HT-29 (cell line): ENCODE measurements at places on chromosomes 16 and 17.

GRCh38 chr17:37818689-37819088 lies 73.8 kb upstream of the HNF1B start:
- DNase-seq: peak; percentile 66

DNA sequence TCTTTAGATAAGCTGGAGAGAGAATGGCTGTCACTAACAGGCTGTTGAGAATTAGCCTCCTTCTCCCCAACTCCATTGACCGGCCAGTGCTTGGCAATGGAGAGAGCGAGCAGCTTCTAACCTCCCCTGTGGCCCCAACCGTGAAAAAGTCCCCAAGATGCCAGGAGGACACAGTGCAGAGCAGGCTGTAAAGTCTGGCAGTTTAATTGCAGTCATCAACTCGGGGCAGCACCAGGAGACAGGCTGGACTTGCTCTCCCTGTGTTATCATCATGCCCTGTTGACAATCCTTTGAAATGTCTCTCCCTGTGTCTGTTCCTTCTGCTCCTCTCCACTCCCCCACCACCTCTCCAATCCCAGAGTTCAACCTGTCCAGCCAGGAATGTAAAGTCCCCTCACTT lies 705 bp upstream of the CDRT4 start:
- DNase-seq: no peak

GRCh38 chr17:9044772-9045463 lies 23.6 kb downstream of the NTN1 start:
- no peak for DNase-seq

- DNase-seq: no peak
These were observed 52.8 kb downstream of the GSG1L start for GRCh38 chr16:28010671-28011070.

GRCh38 chr17:19672009-19672750 lies 23.6 kb downstream of the ALDH3A2 start:
- peak; percentile 12 for DNase-seq

- no peak for DNase-seq
These were observed 29.6 kb upstream of the MAP3K14 start for GRCh38 chr17:45346216-45347015.

DNA sequence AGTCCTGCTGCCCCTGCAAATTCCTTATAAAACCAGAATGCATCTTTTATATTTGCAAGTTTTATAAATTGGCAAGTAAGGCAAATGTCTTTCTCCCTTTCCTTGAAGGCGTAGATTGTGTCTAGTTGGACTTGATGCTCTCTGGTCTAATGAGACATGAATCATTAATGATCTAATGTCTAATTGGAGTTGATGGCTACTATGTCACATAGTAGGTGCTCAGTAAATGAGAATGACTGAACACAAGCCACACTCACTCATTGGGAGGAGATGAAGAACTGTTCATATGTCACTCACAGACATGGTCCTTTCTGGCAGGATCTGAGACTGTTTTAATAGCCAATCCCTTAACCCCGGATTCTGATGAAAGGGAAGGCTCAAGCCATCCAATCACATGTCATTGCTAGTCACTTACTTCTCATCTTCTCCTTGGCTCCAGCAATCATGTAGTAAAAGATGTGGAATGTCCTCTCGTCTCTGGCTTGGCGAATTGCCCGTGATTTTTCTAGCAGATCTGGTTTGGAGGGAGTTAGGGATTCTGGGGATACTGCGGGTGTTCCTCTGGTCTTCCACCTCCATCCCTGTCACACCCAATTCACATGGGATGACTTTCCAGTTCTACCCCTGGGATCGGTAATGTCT lies 81.0 kb downstream of the MYH11 start:
- no peak for DNase-seq

- DNase-seq: no peak
These were observed 17.3 kb downstream of the DBNDD1 start for GRCh38 chr16:90001761-90002503.

GRCh38 chr17:40291281-40291664 lies 3.6 kb downstream of the CDC6 start:
- no peak for DNase-seq

DNA sequence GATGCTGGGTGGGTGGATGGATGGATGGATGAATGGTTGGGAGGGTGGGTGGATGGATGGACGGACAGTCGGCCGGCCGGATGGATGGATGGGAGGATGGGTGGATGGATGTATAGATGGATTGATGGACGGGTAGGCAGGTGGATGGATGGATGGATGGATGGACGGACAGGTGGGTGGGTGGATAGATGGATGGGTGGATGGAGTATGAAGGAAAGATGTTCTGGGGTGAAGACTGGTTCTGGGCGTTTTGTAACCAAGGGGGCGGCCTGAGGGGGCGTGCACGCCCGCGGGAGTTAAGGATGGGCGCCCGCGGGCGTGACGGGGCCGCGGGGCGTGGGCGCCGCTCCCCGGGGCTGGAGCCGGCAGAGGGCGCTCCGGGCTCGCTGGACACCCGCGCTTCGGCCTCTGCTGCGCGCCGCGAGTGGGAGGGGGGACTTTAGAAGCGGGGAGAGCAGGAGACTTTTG lies at the start of gene NECAB2:
Gene NECAB2, plus strand, starts transcription at position 407 of the 468 bp plus-strand sequence. CDS start 405 bp downstream, outside the sequence.
- DNase-seq: peak; percentile 27

- no peak for DNase-seq
These were observed 75.4 kb downstream of the LMF1 start for GRCh38 chr16:895371-895770.

DNA sequence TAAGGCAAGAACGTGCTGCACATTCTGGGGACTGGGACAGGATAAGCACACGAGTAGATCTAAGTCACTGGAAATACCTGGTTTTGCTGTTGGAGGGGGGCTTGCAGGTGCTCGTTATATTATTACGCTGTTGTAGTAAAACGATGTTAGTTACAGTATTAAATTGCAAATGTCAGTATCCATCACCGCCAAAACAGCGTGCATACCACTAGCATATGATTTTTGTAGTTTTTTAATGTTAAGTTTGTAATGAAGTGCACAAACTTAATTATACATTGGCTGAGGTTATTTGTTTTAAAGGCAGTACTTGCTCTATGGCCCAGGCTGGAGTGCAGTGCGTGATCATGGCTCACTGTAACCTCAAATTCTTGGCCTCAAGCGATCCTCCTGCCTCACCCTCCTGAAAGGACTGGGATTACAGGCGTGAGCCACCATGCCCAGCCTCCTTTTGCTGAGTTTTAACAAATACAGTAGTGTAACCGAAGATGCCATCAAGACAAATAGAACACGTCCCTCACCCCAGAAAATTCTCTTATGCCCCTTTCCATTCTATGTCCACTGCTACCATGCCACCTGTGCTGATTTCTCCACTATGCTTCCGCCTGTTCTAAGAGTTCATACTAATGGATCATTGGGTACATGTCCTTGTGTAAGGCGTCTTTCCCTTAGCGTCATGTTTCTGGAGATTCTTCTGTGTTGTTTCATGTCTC lies 20.7 kb upstream of the CSNK1D start:
- DNase-seq: no peak

GRCh38 chr17:73069841-73070240 lies 22.6 kb downstream of the SLC39A11 start:
- no peak for DNase-seq

GRCh38 chr16:30567160-30567990 lies 4.1 kb downstream of the ZNF688 start:
- DNase-seq: no peak

- no peak for DNase-seq
These were observed 21.0 kb upstream of the SLC12A3 start for GRCh38 chr16:56844056-56844455.

DNA sequence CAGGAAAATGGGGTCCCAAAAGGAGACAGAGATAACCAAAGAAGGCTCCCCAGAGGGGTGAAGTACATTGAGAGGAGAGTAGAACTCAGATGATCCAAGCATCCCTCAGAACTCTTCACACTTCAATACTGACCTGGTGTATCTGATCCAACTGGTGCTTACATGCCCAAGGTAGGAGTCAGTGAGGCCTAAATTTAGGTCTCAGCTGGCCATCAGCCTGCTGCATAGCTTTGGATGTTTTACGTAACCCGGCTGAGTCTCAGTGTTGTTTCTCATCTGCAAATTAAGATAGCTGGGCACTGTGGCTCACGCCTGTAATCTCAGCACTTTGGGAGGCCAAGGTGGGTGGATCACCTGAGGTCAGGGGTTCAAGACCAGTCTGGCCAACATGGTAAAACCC lies 11.6 kb upstream of the GOSR2 start:
- no peak for DNase-seq

GRCh38 chr17:45639297-45639849 lies 144.7 kb upstream of the CRHR1 start:
- no peak for DNase-seq

DNA sequence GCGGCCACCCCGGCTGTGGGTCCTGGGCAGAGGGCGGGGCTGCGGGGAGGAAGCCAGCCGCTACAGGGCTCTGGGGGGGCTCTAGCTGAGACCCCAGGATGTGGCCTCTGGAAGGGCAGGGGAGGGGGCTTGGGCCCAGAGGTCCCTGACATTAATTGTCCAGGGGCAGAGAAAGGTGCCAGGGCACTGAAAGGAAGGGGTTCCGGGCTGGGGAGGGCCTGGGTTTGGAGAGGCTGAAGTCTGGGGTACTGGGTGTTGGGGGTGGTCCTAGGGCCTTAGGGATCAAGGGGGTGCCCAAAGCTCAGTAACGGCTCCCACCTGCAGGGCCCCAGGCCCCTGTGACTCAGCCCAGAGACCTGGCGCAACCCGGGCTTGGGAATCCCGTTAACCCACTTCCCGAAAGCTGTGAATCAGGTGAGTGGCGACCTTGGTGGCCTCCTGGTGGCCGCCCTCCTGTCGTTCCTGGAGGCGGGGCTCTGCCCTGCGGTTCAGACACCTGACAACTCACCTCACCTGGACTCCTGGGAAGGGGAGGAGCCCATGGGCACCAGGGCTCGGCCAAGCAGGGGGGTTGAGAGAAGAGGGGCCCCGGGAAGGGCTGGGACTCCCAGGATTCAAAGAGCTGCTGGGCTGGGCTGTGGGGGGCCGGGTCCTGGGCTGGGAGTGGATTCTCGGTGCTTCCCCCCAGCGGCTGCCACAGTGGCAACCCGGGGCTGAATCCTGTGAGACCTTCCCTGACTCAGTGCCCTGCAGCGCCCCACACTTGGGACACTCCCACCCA lies 465 bp upstream of the PRSS22 start:
- peak; percentile 94 for DNase-seq

DNA sequence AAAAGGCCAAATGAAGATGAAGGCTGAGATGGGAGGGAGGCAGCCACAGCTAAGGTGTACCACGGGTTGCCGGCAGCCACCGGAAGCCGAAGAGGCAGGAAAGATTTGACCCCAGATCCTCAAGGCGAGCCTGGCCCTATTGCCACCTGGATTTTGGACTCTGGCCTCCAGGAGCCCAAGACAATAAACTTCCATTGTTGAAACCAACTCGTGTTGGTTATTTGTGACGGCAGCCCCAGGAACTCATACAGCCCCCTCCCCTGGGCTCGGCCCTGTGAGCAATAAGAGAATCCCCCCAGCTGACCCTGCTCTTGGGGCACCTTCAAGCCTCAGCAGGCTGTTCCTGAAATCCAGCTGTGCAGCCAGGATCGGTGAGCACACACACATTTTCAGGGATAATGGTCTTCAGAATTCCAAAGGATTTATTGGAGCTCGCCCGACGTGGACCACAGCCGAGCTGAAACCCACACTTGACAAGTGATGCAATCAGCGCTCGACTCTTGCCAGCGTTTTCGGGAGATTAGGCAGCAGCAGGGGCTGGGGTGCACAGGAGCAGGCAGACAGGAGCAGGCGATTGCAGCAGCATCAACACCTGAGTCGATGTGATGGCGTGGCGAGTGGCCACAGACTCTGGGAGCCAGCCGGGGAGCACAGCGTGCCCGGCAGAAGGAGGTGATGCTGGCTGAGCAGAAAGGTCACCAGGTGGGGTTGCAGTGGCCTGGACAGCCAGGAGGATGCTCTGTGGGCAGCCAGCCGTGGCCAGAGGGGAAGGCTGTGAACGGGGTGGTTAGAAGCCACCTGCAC lies 22.4 kb upstream of the CBX4 start:
- no peak for DNase-seq

GRCh38 chr17:10727192-10727591 lies 2.6 kb downstream of the TMEM220 start:
- DNase-seq: no peak

DNA sequence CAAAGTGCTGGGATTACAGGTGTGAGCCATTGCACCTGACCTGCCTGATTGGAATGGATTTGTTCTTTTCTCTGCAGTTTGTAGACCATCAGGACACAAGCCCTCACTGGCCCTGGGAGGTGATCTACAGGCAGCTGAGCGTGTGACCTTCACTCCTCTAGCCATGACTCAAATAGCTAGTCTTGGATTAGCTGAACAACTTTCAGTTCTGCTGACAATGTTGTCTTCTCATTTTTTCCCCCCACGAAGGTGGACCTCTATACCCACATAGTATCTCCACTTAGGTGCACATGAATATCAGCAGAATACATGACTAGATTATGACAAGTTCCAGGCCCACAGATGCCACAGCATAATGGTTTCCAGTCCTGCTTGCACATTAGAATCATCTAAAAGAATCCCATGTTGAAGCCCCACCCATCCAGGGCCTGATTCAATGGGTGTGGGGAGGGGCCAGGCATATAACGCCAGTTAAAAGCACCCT lies 36.8 kb downstream of the HS3ST3B1 start:
- no peak for DNase-seq

- DNase-seq: no peak
These were observed 201.6 kb downstream of the HS3ST4 start for GRCh38 chr16:25893332-25893731.

DNA sequence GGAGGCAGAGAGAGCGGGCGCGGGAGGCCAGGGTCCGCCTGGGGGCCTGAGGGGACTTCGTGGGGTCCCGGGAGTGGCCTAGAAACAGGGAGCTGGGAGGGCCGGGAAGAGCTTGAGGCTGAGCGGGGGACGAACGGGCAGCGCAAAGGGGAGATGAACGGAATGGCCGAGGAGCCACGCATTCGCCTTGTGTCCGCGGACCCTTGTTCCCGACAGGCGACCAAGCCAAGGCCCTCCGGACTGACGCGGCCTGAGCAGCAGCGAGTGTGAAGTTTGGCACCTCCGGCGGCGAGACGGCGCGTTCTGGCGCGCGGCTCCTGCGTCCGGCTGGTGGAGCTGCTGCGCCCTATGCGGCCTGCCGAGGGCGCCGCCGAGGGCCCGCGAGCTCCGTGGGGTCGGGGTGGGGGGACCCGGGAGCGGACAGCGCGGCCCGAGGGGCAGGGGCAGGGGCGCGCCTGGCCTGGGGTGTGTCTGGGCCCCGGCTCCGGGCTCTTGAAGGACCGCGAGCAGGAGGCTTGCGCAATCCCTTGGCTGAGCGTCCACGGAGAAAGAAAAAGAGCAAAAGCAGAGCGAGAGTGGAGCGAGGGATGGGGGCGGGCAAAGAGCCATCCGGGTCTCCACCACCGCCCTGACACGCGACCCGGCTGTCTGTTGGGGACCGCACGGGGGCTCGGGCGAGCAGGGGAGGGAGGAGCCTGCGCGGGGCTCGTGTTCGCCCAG lies 1.2 kb upstream of the CBX4 start:
- DNase-seq: no peak

DNA sequence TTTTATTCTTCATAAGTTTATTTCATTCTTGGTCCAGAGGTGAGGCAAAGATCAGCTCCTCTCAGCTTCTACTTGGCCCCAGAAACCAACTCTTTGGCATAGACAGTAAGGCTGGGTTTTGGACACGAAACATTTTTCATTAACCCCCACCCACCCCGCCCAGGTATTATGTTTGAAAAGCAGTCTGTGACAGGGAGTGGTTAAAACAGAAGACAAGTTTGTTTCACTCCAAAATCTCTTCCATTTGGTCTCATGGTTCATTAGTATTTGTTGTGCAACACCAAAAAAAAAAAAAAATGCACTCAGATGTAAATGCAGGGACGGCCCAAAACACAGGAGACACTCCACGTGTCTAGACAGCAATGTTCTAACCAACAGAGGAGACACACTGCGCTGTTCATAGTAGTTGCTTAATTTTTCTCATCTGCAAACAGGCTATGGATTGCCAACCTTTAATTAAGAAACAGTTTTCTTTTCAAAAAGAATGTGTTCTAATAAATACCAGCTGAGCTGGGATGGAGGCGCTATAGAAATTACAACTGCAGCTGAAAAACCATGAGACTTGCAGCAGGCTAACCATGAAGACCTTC lies 39.8 kb upstream of the MMP2 start:
- no peak for DNase-seq
